ENCODE measurements at places on chromosomes 12 and 14. TPM values are rescaled to one million over a fixed set of nuclear protein-coding genes. Genes with fewer than 3 reads are reported as not detected.

ZNF385A gene
- 0.42 TPM for total RNA-seq

NRL gene
- 1.4 TPM for total RNA-seq

NYNRIN gene
- total RNA-seq: 1.2 TPM

OTUB2 gene
- 0.81 TPM for total RNA-seq

PRPH gene
- not detected for total RNA-seq

AMIGO2 gene
- 19.0 TPM for total RNA-seq

ACOT6 gene
- not detected for total RNA-seq

DERA gene
- total RNA-seq: 46.6 TPM

PLEK2 gene
- 15.9 TPM for total RNA-seq

KRT81 gene
- total RNA-seq: 0.13 TPM

KITLG gene
- total RNA-seq: 3.1 TPM

TPPP2 gene
- total RNA-seq: not detected

TGM1 gene
- total RNA-seq: not detected

GLIPR1 gene
- 34.4 TPM for total RNA-seq

DNA sequence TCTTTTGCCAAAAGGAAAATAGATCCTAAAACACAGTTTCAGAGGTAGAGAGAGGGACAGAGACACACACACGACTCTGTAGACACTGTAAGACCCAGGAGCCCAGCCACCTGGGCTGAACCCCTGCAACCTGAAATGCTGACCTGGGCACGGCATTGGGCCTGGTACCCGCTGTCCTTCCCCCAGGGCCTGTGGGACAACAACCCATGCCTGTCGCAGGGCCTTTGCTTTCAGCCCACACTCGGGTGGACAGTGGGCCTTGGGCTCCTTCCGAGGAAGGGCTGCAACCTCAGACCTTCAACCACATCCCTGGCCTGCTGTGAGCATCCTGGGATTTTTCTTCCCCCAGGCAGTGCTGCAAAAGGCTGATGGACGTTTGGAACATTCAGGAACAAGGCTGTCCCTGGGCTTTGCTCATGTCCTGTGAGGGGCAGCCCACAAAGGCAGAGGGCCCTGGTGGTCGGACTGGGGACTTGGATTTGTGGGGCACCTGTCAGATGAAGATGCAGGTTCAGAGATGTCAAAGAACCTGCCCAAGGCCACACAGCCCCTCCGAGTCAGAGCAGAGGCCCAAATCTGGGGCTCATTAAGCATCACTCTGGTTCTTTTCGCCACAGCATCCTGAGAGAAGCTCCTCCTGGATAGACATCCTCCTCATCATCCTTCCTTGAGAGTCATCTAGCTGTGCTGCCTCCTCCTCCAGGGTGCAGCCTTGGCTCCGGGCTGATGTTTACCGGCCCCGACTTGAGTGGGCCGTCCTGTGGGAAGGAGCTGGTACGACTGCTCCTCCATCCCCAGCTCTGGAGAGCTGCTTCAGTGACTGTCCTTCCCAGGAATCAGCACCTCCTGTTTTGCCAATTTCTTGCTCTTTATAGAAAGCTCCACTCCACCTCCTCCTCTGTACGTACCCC, 32.7 kb downstream of the CCDC92 start:
- H3K4me1 ChIP-seq: peaks cover 51% of the 10 kb centered on the region
- H3K27me3 ChIP-seq: no peaks in the 10 kb centered on the region
- DNase-seq: no peak
- peaks cover 50% of the 10 kb centered on the region for H3K36me3 ChIP-seq

DNA sequence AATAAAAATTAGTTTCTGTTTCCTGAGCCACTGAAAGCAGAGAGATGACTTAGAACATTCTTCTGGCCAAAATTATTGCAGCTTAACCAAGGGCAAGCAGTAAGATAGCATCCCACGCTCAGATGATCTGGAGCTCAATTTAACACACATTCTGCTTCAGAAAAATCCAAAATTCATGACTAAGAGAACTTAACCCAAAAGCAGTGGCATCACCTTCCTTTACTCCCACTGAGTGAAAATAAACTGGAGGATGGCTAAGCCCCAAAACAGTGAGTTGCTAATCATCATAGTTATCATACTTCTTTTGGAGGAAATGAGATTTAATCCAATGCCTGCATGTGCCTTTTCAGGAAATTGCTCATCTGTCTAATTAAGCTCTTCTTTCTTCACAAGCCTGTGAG, 195.4 kb downstream of the DUSP6 start:
- no peaks in the 10 kb centered on the region for H3K36me3 ChIP-seq
- DNase-seq: no peak
- H3K4me1 ChIP-seq: no peaks in the 10 kb centered on the region
- no peaks in the 10 kb centered on the region for H3K27me3 ChIP-seq
- H3K4me3 ChIP-seq: no peak overlapping the region
- no peak overlapping the region for H3K27ac ChIP-seq

GRCh38 chr14:104115691-104116287, 22.6 kb upstream of the KIF26A start:
- peaks cover 39% of the 10 kb centered on the region for H3K27me3 ChIP-seq

GRCh38 chr14:105685003-105685402, 158.6 kb downstream of the TMEM121 start:
- no peaks in the 10 kb centered on the region for H3K4me1 ChIP-seq
- DNase-seq: no peak
- H3K36me3 ChIP-seq: no peaks in the 10 kb centered on the region
- no peaks in the 10 kb centered on the region for H3K27me3 ChIP-seq
- H3K27ac ChIP-seq: no peak overlapping the region

DNA sequence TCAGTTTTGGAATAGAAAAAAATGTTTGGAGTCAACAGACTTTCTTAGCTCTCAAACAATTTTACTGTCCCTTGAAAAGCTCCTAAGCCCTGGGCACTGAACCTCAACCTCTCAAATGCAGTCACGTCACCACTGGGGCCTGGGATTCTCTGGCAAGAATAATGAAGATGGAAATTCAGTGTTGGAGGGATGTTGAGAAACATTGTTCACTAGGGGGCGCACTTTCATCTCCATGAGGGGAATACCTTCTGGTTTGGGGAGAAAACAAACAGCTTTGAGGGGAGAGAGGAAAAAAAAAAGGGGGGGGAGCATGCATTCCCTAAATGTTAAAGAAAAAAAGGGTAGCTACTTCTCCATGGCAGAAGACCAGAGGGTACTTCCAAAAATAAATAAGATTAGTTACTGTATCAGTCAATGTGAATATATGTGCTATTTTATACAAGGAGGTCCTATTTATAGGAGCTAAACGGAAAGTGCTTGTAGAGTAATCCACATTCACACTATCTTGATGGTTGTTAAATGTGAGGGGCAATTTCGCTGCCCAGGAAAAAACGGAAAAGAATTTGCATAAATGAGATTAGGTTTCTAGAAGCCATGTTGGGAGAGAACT, 5.8 kb upstream of the TBPL2 start:
- DNase-seq: peak; percentile 79
- no peaks in the 10 kb centered on the region for H3K27me3 ChIP-seq
- H3K36me3 ChIP-seq: no peaks in the 10 kb centered on the region
- H3K4me3 ChIP-seq: no peak overlapping the region
- H3K27ac ChIP-seq: peak overlapping the region; percentile 56

DNA sequence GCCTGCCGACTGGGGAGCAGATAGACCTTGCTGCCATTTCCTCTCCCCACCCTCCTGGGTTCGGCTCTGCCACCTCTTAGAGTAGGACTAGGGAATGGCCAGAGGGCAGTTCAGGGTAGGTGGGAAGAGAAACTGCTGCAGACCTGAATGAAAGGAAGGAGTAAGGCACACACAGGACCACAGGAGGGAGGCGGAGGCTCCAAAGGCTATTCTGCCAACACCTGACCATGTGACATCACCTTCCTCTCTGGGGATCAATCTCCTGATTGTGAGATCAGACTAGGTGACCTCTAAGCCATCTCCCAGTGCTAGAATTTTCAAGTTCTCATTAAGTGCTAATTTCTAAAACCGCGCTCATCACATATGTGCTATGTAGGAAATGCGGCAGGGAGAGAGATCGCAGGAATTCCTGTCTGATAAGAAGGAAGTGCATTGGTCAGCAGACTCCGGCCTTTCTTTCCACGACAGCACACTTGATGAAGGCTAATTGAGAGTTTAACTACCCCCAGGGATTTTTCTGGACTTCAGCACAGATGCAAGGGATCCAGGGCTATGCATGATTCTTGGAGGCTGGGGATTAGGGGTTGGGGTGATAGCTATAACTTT, 11.5 kb upstream of the TSPAN11 start:
- H3K27me3 ChIP-seq: no peaks in the 10 kb centered on the region
- no peaks in the 10 kb centered on the region for H3K36me3 ChIP-seq
- H3K27ac ChIP-seq: no peak overlapping the region
- H3K4me3 ChIP-seq: no peak overlapping the region
- H3K4me1 ChIP-seq: peaks cover 11% of the 10 kb centered on the region

DNA sequence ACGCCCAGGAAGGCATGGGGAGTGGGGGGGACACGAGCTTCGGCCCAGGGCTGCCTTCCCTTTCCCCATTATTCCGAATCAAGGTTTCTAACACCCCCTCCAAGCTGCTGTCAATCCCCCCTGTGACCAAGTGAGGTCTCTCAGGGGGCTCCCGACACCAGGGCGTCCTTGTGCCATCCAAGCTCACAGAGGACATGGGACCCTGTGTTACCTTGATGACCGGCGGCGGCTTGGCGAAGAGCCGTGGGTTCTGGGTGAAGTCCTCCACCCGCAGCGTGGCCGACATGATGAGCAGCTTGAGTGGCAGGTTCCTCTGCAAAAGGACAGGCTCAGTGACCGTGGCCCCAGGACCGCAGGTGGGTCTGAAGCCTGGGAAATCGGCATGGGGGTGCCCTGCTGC, 20.3 kb downstream of the DHX37 start:
- H3K36me3 ChIP-seq: peaks cover 70% of the 10 kb centered on the region
- H3K4me3 ChIP-seq: no peak overlapping the region
- H3K27ac ChIP-seq: no peak overlapping the region
- H3K4me1 ChIP-seq: no peaks in the 10 kb centered on the region
- no peak for DNase-seq

GRCh38 chr14:67168110-67168441, 21.2 kb upstream of the GARIN2 start:
- no peak overlapping the region for H3K4me3 ChIP-seq
- H3K4me1 ChIP-seq: peaks cover 16% of the 10 kb centered on the region
- H3K27me3 ChIP-seq: no peaks in the 10 kb centered on the region
- peak overlapping the region; percentile 64 for H3K27ac ChIP-seq
- no peak for DNase-seq

DNA sequence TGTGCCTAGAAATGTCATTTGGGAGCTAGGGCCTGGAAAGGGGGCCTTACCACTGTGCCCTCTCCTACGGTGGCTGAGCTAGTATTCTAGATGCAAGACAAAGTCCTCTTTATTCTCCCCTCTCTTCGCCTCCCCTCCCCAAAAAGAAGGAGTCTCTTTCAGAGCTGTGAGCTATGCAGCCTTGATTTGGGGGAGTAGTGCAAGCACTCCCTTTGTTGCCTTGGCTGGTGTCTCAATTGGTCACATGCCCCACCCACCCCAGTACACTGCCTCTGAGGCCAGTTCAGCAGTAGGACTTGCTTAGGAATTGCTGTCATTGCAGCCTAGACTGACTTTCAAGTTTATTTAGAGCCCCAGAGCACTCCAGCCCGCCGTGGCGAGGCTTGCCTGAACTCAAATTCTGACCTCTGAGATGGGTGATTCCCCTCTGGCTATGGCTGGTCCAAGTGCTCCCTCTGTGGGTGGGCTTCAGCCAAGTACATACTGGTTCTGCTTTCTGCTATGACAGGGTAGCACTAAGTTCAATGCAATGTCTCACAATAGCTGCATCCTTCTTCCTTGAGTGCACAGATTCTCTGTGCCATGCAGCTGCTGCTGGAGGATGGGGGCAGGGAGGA, 37.0 kb upstream of the FBXO33 start:
- no peak for DNase-seq
- H3K36me3 ChIP-seq: no peaks in the 10 kb centered on the region
- no peaks in the 10 kb centered on the region for H3K27me3 ChIP-seq
- no peak overlapping the region for H3K4me3 ChIP-seq

GRCh38 chr12:94660436-94660835, 10.1 kb upstream of the TMCC3 start:
- H3K36me3 ChIP-seq: no peaks in the 10 kb centered on the region
- no peak for DNase-seq
- no peak overlapping the region for H3K27ac ChIP-seq
- H3K27me3 ChIP-seq: no peaks in the 10 kb centered on the region

DNA sequence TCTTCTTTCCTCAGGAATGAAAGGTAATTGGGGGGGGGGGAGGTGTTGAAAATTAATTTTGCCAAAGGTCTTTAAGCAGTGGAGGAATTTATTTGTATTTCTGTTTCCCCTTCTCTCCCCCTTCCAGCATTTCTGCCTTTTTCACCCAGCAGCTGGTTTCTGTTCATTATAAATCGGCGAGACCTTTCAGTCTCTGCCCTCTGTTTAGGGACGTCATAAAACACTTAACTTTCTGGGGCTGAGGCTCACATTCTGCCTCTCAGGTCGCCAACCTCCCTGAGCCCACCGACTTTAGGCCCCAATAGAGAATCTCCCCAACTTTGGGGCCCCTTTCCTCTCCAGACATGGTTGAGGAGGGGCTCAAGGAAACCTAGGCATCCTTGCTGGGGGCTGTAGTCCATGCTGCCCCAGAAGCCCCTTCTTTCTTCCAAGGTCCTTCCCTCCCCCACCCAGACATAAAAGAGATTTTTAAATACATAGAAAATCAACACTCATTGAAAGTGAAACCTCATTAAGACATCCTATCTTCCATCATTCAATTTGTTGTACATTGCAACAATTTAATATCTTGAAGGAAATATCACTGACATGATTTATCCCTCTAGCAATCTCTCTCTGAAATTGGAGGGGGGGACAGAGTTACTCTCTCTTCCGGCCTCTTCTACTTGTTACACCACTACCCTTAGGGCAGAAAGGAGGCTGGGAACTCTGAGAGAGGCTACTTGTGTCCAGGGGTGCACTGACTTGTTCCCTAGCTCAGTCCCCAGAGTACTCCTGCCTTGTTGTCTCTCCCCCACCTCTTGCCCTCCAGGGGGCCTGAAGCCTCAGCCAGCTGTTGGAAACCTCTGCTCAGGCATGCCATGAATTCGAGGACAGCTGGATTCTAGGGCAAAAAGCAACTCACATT, 2.5 kb upstream of the HOXC6 start:
- H3K4me1 ChIP-seq: peaks cover 39% of the 10 kb centered on the region
- H3K27ac ChIP-seq: no peak overlapping the region
- no peaks in the 10 kb centered on the region for H3K27me3 ChIP-seq
- no peak for DNase-seq
- H3K36me3 ChIP-seq: peaks cover 31% of the 10 kb centered on the region
- H3K4me3 ChIP-seq: no peak overlapping the region

- peak overlapping the region; percentile 12 for H3K4me3 ChIP-seq
- H3K27me3 ChIP-seq: no peaks in the 10 kb centered on the region
- no peaks in the 10 kb centered on the region for H3K36me3 ChIP-seq
- peak; percentile 97 for DNase-seq
- H3K4me1 ChIP-seq: peaks cover 53% of the 10 kb centered on the region
Measured at GRCh38 chr14:74571901-74572725, 39.9 kb downstream of the LTBP2 start.
